Stimulated activated CD4-positive, alpha-beta T cell treated with anti-CD3 and anti-CD28 coated beads, Interleukin-15, amount 100 ng/mL, for 1 hour (primary cell): ENCODE measurements at places on chromosomes 2 and 18.

GRCh38 chr18:8283891-8284585, 325.2 kb upstream of the RAB12 start:
- no peak for DNase-seq

DNA sequence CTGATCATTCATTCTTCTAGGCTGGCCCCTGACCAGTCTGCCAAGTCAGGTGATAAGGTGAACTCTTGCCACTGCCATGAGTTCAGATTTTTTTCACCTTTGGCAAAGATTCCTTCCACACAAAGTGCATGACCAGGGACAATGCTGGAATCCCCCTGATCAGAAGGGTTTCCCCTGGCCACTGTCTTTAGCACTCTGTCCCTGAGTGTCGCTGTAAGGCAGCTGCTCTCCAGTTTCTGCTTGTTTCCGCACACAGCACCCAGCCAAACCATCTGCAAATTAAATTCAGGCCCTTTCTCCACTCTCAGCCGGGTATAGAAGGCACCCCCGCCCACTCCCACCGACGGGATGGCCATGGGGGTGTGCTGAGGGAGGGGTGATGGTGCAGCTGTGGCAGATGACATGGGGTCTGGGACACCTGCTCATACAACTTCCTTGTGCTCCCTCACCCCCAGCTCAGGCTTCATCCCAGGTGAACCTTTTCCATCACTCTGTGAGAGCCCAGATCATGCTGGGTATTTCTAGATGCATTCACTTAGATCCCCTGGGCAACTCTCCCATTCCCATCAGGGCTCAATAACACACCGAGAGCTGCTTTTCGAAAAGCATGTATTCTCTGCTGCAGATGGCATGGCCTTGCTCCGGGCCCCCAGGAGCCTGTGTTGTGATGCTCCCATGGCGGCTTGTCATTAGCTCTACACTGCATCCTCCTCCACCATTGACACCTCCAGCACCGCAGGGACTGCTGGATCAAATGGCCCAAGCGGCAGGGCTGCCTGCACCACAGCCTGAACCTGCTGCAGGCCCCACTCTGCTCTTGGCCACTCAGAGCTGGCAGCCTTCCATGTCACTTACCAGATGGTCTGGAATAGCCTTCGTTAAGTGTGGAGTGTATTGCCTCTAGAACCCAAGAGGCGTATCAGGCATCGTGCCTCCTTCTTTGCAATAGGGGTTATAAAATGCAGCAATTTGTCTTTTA, 52.3 kb upstream of the ROCK2 start:
- no peak for DNase-seq

- no peak for DNase-seq
Observed at GRCh38 chr2:102032368-102033030, 40.7 kb downstream of the IL1R2 start.

DNA sequence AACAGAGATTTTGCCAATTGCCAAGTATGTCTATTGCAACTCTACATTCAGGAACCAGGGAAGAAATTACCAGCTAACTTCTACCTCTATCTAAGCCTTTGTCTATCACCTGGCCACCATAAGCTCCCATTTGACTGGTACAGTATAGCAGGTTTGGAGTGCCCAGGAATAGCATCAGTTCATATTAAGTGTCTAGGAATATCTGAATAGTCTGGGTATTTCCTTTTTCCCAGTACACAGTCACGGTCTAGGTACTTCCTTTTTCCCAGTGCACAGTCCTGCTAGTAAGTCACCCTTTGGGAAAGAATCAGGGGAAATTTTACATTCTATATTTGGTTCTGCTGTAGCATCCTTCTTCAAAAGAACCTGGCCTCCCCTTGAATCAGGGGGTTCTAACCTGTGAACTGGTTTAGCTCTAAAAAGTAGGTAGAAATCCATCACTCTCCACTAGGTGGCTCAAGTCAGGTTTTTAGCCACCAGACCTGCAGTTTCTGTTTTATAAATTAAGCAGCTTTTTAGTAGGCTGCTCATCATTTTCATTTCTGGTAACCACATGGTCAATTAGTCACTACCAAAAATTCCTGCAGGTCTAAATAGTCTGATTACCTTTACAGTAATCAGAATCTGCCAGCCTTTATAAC, 49.3 kb upstream of the DNAJC10 start:
- no peak for DNase-seq

DNA sequence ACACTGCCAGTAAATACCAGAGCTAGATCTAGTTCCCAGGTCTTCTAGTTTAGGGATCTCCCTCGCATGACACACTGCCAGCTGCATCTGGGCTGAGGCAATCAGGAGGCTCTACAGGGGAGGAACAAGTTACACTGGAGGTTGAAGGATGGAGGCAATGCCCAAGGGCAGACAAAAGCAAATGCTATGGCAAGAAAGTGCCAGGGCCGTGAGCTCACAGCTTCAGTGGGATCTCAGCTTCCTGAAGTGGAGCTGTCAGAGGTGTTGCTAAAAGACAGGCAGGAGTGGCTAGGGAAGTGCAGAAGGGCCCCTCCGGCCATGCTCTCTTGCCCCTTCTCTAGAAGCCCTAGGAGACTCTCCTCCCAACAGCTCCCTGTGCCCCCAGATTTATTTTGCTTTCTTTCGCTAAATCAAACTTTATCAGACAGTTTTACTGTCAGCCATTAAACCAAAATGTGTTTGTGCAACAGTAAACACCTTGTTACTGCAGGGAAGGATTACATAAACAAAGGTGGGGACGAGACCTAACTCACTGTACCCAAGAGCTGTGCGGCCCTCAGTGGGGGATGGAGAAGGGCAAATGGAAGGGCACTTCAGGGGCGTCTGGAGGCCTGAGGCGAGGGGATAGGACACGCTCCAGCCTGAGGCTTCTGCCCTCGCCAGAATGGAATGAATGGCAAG, 39.4 kb upstream of the PKDCC start:
- DNase-seq = no peak

DNA sequence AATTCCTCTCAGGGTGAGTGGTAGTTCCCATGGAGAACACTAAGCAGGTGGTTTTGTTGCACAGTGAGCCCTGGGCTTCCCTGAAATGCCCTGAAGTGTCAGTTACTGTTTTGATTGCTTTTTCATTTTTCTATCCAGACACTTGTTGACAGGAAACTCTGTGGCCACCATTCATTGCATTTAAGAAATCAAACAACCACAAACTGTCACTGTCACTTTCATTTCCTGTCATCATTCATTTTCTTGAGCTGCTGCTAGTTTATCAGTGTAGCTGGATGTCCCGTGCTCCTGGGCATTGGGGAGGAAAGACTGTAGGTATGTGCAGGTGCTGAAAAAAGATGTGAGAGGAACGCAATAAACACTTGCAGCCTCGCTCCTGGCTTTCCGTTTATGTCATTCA, 891.6 kb upstream of the ZEB2 start:
- DNase-seq = no peak

DNA sequence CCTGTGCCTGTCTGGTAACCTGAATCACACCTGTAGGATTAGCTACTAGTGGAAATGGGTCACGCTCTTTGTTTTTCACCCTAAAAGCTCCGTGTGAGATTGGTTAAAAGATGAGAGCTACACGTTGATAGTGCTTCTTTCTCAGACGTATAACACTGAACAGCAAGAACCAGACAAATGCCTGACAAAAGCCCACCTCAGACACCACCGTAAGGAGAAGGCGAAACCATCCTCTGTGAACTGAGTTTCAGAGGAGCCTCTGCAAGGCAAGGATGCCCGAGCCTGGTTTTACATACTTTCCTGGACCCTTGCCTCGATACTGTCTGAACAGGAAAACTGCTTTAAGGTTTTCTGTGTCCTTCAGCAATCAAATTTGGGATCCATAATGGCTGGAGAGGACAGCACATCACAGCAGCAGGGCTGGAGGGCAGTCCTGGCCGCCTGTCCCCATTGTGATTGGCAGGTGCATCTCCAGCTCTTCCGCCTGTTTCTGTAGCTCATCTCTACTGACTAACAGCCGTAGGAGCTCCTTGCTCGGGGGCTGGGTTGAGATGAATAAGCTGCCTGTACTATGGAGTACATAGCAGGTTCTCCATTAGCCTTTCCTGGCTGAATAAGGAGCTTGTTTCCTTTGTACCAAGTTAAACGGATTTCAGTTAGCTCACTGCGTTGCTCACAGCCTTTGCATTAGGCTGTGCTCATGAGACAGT, 155.5 kb downstream of the MYT1L start:
- DNase-seq = no peak

GRCh38 chr2:197453914-197454398, 604 bp downstream of the COQ10B start:
- DNase-seq = no peak

DNA sequence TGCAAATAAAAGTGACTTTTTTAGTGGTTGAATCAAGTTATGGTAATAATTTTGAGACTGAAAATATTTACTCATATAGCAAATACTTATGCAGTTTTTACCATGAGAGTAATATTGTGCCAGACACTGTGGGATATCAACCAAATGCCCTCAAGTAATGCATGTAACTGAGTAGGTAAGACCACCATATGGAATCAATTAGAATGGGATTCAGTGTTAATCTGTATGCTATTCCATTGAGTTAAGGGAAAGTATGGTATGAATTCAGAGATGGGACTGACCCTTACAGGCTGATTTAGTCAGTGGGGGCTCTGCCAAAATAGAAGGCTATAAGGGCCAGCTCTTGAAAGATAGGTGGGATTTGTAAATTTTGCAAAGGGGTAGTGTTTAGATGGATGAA, 131.6 kb downstream of the CCDC85A start:
- no peak for DNase-seq

DNA sequence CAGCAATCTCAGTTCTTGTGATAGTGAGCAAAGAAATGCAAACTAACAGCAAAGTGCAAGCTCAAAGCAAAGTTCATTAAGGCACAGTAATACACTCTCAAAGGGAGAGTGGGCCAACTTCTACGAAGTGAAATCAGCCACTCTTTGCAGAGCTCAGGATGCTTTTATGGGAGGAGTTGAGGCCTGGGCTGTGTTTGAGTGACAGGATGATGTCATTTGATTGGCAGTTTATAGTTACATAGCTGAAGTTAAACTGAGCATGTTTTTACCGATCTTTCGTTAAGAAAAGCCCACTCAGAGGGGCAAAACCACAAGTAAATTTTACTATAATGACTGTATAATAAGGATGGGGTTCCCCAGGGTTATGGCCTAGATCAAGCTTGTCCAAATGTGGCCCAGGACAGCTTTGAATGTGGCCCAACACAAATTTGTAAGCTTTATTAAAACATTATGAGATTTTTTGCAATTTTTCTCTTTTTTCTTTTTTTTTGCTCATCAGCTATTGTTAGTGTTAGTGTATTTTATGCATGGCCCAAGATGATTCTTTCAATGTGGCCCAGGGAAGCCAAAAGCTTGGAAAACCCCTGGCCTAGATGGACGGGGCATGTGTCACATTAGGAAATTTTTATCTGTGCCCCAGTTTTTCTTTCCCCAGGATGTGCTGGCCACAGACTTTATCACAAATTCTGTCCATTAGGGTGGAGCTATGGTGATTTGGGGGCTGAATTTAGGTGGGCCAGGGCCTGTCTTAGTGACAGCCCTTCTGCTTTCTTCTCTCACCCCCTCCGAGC, 8.3 kb upstream of the DNAH7 start:
- no peak for DNase-seq

GRCh38 chr18:50527636-50528307, 32.1 kb upstream of the MAPK4 start:
- DNase-seq = no peak

DNA sequence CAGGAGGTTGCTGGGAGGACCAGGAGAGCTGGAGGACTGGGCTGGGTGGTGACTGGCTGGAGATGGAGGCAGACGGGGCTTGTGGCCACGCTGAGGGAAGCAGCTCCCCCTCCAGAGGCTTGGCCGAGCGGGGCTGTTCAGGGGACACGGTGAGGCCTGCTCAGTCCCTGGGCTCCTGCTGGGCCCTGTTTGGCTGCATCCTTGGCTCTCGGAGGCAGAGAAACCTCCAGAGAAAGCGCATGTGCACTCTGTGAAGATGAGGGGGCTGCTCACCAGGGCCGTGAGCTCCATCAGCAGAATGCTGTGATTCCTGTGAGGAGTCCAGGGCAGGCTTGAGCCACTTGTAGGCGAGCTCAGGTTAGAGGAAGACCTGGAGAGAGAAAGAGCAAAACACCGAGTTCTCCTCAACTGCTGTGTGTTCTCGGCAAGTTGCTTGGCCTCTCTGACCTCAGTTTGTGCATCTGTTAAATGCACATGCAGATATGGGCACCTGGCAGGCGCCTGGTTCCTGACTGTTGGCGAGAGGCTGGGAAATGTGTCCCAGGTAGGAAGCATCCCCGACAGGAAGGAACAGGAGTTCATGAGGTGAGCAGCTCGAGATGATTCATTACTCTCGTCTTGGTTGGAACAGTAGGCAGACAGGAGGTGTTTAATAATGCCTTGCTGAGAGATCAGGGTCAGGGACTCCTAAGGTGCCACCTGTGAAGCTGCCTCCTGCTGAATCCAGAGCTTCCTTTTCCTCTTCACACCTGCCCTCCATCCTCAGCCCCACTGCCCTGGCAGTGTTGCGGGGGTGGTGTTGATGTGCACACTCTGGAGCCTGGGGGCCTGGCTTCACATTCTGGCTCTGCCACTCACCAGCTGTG, 941 bp downstream of the ZAP70 start:
- DNase-seq = no peak

- no peak for DNase-seq
Observed at GRCh38 chr18:44716697-44717163, 36.0 kb downstream of the SETBP1 start.

DNA sequence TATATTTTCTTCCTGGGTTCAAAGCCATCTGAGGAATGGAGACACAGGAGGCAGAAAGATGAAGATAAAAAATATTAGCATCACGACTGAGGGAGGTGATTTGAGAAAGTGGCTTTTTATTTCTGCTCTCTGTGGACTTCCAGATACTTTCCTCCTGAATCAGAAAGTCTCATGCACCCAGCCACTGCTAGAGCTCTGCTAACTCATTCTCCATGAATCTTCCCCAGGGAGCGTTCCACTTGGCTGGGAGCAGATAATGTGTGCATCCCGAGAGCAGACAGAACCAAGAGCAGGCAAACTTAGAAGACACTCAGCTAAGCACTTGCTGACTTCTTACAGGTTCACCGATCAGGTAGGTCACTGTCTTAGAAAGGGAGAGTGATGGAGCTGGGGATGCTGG, 264.1 kb upstream of the THUMPD2 start:
- DNase-seq = no peak

DNA sequence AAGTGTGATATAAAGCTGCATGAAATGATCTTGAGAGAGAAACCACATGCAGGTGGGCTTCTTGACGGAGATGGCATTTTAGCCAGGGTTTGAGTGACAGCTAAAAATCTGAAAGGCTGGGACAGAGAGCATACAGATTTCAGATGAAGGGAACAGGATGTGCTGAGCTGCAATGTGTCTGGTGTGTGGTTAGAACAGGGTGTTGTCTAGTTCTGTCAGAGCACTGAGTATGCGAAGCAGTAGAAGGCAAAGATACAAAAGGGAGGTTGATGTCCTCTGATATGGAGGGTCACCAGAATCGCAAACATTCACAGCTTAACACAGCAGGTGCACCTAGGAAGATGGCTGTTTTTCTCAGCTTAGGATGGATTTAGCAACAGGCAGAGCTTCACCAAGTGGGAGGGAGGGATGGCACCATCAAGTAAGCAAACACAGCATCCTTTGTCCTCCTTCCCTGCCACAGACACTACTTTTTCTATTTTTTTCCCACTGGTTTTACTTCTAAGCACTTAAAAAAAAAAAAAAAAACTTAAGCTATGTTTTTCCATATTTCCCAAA, 182.5 kb downstream of the TMX3 start:
- no peak for DNase-seq
